Epithelial cell of alveolus of lung (primary cell): ENCODE measurements at places on chromosomes 5 and 9. TPM values are rescaled to one million over a fixed set of nuclear protein-coding genes. Genes with fewer than 3 reads are reported as not detected.

The FREM1 gene
- total RNA-seq: 0.08 and 0.26 TPM in 2 replicates

The RPS14 gene
- total RNA-seq: 3,859 and 4,461 TPM in 2 replicates

The FOXD4L6 gene
- total RNA-seq: 1.4 TPM in 1 of 2 replicates, not detected in the other

The CEL gene
- total RNA-seq: 0.52 and 1.1 TPM in 2 replicates

The LRRC14B gene
- total RNA-seq: not detected in 2 replicates

The TMEM161B gene
- 6.2 and 14.5 TPM in 2 replicates for total RNA-seq

The TMEM215 gene
- not detected in 2 replicates for total RNA-seq

The ACTBL2 gene
- under 0.01 and 1.2 TPM in 2 replicates for total RNA-seq

The MRPL50 gene
- total RNA-seq: 7.9 and 10.3 TPM in 2 replicates

The PCA3 gene
- not detected in 2 replicates for total RNA-seq

The ECSCR gene
- total RNA-seq: 0.80 and 1.3 TPM in 2 replicates

The STRBP gene
- total RNA-seq: 1.9 and 2.2 TPM in 2 replicates
